GM13976 (cell line): ENCODE measurements at places on chromosomes 1 and 21.
A peak's percentile ranks its signal among the peaks of the same experiment; 100 is the strongest.

DNA sequence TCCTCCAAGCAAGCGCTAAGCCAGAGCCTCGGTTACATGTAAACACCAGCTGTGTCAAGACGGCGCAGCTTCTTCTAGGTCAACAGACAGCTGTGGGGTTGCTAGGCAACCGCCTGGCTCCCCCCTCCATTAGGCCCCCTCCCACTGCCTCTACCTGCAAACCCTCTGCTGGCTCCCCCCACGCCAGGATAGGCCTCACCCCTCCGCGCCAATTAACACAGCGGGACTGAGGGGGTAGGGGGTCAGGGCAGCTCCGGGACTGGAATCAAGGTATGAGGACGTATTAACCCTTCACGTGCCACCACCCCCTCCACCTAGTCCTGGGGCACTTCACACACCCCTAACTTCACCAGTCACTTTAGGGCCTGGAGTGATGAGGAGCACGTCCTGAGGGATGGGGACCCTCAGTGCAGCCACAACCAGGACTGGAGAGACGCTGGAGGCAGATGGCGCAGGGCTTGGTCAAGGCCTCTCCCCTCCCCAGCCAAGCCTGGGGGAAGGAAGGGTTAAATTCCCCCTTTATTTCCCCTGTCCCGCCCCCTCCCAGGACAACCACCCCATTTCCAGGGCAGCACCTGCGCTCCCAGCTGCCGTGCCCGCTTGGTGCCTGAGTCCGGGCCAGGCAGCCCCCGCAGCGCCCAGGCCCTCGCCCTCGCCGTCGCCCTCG lies 37.4 kb upstream of the WASF2 start:
- peak; percentile 74 for DNase-seq

- DNase-seq, result no peak
Observed at GRCh38 chr1:26344147-26344920, 9.6 kb downstream of the CRYBG2 start.

DNA sequence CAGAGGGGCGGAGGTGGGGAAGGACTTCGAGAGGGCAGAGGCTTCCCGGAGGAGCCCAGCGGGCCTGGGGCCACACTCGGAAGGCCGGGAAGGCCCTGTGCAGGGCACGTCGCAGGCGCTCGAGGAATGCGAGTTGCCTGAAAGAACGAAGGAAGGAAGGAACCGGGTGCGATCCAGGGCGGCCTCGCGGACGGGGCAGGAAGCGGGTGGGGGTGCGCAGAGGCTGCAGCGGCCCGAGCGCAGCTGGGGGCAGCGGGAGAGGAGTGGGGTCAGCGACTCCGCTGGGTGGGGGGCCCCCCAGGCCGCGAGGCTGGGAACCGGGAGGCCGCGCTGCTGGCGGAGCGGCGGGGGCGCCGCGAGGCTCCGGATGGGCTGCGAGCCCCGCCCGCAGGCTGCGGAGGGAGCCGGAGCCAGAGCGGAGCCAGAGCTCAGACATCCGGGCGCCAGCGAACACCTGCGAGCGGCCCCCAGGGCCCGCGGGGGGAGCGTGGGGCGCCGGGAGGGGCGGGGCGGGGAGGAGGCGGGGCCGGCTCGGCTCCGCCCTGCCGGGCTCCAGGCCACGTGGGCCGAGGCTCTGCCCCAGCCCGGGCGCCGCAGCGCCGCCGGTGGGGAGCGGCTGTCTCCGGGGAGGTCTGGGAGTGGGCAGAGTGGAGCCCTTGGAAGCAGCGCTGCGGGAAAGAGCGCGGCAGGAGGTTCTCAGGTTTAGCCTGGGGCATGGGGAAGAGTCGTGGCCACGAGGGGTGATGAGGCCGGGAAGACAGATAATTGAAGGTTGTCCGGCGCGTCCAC lies 4.6 kb downstream of the ID3 start:
- peak; percentile 94 for DNase-seq

DNA sequence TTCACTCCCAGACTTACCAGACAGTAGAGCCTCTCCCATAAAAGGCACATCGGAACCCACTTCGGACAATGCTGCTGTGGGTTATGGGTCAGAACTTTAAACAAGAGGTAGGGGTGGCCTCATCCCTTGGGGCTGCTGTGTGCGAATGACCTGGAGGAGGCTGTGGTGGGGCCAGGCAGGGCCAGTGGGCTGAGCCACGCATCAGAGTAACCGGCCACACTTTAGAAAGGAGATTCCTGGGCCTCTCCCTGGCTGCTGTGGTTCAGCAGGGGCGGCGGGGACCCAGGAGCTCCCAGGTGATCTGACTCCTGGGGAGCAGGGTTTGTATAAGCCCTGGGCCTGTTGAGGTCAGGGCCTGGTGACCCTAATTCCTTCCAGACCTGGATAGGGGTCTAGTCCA lies 110.2 kb upstream of the C1orf174 start:
- DNase-seq, result no peak

GRCh38 chr1:243924188-243924587 lies 74.1 kb upstream of the AKT3 start:
- DNase-seq, result no peak

- no peak for DNase-seq
Observed at GRCh38 chr21:19702726-19703125, 1295.5 kb upstream of the NCAM2 start.

- no peak for DNase-seq
Observed at GRCh38 chr21:32538147-32538792, 47.1 kb downstream of the TCP10L start.

GRCh38 chr1:18018366-18018765 lies 89.2 kb upstream of the IGSF21 start:
- no peak for DNase-seq

DNA sequence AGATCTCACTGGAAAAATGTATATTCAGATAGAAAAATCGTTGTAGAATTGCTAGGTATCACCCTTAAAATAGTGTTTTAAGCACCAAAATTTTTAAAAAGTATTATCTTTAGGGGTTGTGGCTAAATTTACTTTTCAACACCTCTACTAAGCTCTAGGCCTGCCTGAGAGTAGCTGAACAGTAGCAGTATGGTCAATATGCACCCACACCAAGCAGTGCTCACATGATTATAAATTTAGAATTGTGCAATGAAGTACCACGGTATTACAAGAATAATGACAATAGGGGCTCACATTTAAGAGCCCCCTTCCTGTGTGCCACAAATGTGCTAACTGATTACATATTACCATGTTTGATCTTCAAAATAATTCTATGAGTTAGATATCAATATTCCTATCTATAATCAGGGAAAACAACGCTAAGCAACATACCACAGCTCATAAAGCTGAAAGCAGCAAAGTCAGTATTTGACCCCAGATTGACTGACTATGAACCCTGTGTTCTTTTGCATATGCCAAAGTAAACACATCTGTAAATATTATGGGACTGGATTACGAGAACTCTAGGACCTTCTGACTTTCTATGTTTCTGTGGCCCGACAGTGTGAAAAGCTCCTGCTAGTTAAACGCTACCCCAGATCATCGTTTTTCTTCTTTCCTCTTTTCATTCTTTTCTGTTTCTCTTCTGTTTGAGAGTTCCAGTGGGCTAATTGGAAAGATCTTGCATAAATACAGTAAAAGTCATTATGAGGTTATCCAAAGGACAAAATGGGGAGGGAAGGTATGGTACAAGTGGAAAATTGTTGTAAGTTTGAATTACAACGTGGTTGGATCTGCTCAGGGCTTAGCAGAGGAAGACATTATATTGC lies 201.1 kb upstream of the C1orf87 start:
- no peak for DNase-seq

- DNase-seq, result peak; percentile 43
Observed at GRCh38 chr21:28516991-28517592, 475.6 kb downstream of the LTN1 start.

- DNase-seq, result peak; percentile 30
Observed at GRCh38 chr1:54054438-54054749, 986 bp downstream of the TCEANC2 start.

DNA sequence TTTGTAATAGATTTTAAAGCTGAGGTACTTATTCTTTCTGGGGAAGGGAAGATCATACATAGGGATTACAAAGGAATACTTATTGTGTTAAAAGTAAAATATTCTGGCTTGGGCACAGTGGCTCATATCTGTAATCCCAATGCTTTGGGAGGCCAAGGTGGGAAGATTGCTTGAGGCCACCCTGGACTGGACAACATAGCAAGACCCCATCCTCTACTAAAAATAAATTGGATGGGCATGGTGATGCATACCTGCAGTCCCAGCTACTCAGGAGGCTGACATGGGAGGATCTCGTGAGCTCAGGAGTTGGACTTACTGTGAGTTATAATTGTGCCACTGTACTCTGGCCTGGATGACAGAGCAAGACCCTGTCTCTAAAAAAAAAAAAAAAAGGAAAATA lies 27.6 kb downstream of the GABPB2 start:
- no peak for DNase-seq

- DNase-seq, result peak; percentile 36
Observed at GRCh38 chr1:67211589-67212563, 45.6 kb downstream of the IL23R start.

DNA sequence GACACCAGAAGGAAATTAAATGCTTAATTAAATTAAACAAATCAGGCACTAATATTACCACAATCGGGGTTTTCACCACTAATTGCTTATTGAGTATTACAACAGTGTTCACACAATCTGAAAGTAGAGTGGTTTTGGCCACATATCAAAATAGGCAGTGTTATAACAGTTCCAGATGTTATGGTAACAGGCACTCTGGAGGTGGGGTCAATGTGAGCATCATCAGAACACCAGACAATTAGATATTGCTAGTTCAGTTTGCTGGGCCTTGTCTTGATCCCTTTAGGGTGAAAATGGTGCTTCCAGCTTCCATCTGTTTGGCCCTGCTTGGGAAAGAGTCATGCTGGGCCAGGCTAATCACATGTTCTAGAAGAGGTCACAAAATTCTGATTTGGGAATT lies 14.5 kb upstream of the DDAH1 start:
- DNase-seq, result no peak

- DNase-seq, result no peak
Observed at GRCh38 chr1:198491028-198491427, 49.5 kb downstream of the ATP6V1G3 start.

GRCh38 chr1:166261511-166261910 lies 94.7 kb upstream of the FAM78B start:
- no peak for DNase-seq

DNA sequence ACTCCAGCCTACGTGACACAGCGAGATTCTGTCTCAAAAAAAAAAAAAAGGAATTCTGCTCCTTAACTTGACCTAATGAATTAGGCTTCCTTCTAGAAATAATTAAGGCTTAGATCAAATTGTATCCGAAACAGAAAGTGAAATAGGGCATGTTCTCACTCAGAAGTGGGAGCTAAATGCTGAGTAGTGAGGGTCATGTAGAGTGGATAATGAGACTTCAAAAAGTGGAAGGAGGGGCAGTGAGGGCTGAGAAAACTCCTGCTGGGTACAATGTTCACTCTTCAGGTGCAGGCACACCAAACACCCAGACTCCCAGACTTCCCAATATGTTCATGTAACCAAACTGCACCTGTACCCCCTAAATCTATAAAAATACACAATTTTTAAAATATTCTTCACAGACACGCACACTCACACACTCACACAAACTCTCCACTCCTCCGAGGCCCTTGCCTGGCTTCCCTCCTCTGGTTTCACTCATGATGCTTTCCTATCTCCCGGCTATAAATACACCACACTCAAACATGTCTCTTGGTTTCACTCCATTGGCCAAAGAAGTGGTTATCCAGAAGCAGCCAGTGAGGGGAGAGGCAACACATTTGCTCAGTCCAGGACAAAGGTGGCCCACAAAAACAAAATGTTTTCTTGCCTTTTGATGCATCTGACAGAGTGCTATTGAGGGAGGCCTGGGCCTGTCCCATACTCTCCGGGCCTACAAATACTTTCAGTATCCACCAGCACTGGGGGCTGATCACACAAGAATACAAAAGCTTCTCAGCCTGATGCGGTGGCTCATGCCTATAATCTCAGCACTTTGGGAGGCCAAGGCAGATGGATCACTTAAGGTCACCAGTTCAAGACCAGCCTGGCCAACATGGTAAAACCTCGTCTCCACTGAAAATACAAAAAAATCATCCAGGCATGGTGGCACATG lies 249.2 kb downstream of the TOMM20 start:
- DNase-seq, result no peak

GRCh38 chr1:167057241-167057688 lies 32.9 kb downstream of the GPA33 start:
- DNase-seq, result peak; percentile 59

DNA sequence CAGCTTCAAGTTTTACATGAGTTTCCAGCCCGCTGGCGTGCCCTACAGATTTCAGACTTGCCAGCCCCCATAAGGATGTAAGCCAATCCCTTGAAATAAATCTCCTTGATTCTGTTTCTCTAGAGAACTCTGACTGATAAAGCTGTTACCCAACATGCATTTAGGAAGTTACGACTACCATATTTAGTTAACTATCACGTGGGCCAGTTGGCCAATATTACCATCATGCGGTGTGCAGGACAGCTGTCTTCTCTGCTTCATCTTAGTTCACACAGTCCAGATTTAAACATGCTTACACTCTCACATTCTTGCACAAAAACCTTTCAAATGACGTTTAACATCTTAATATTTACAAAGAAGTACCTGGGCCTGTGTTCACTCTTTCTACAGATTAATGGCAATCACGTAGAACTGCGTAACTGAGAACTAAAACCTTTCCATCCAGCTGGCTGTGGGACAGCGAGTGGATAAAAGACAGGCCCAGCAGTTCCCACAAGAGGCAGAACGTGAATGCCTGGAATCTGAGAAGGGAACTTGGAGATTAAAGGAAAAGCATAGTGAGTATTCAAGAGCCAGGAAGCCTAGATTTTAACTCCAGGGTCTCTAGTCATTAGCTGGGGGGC lies 20.8 kb downstream of the FAM177B start:
- no peak for DNase-seq

GRCh38 chr21:31837618-31838390 lies 35.0 kb upstream of the HUNK start:
- DNase-seq, result no peak

- DNase-seq, result no peak
Observed at GRCh38 chr1:21115098-21115760, 61.5 kb downstream of the EIF4G3 start.

- no peak for DNase-seq
Observed at GRCh38 chr21:33775100-33775828, 133.0 kb downstream of the ITSN1 start.

GRCh38 chr1:49686107-49686506 lies 337.6 kb downstream of the AGBL4 start:
- DNase-seq, result no peak

DNA sequence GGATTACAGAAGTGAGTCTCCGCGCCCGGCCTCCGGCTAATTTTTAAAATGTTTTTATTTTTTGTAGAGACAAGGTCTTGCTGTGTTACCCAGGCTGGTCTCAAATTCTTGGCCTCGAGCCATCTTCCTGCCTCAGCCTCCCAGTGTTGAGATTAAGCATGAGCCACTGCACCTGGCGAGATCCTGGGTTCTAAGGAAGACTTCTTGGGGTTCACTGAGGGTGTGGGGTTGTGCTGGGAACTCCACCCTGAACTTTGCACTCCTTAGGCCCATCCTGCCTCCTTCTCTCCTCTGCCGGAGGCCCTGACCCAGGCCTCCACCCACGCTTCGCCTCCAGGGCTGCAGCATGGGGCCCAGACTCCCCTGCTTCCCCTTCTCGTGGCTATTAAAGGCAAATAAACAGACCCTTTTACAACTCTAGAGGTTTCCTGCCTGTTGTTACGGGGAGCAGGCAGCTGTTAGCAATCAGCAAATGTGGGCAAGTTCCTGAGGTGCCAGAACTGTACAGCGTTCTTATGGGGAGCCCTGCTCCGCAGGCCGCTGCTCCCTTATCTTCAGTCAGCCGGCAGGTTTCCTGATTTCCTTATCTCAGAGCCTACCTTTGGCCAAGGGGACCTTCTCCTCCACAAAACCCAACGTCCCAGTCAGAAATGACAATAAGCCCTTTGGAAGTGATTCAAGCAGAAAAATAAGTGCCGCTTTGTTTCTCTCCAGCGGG lies 41.0 kb upstream of the LIN9 start:
- DNase-seq, result peak; percentile 64
